Keratinocyte (primary cell): ENCODE measurements at places on chromosomes 13 and 19.

DNA sequence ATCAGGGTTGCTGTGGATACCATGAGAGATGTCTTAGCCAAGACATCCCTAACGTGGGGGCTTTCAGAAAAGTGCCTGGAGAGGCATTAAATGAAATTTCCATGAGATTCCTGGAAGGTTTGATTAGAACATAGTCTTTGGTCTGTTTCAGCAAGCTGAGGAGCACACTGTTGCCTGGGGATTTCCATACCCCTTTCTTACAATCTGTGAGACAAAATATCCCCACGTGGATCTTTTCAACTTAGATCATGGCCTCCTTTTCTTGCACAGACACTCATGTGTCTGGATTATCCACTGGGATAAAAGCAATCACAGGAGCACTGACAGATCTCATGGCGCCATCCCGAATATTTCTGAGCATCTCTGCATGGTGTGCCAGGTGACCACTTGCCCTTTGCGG lies 41.7 kb downstream of the GPR12 start:
- no peaks in the 10 kb centered on the region for H3K4me1 ChIP-seq
- H3K36me3 ChIP-seq: no peaks in the 10 kb centered on the region
- H3K27ac ChIP-seq: no peak overlapping the region
- no peaks in the 10 kb centered on the region for H3K27me3 ChIP-seq
- no peak for DNase-seq

- no peak overlapping the region for H3K4me3 ChIP-seq
- no peaks in the 10 kb centered on the region for H3K27me3 ChIP-seq
- no peak for DNase-seq
- no peak overlapping the region for H3K27ac ChIP-seq
- H3K4me1 ChIP-seq: no peaks in the 10 kb centered on the region
- no peaks in the 10 kb centered on the region for H3K36me3 ChIP-seq
Measured at GRCh38 chr13:107043021-107043956, 475.4 kb upstream of the ARGLU1 start.

DNA sequence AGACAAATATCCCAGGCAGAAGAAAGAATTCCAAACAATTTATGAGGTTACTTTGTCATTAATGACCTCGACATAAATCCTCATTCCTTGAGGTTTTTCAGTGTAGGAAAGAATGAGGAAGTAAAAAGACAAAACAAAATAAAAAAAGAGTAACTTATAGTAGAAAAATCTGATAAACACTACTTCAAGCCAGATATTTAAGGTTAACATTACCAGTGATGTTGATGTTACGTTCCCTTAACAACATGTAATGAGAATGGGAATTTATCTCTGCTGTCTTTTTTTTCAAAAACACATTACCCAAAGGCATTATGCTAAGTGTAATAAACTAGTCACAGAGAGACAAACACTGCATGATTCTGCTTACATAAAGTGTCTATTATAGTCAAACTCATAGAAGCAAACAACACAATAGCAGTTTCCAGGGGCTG lies 935.1 kb downstream of the SLITRK1 start:
- no peaks in the 10 kb centered on the region for H3K4me1 ChIP-seq
- H3K4me3 ChIP-seq: no peak overlapping the region
- no peaks in the 10 kb centered on the region for H3K36me3 ChIP-seq
- H3K27me3 ChIP-seq: no peaks in the 10 kb centered on the region
- no peak for DNase-seq
- H3K27ac ChIP-seq: no peak overlapping the region

GRCh38 chr13:42334329-42334706 lies 62.4 kb downstream of the AKAP11 start:
- H3K4me1 ChIP-seq: no peaks in the 10 kb centered on the region
- peaks cover 2% of the 10 kb centered on the region for H3K27me3 ChIP-seq
- DNase-seq: no peak
- H3K4me3 ChIP-seq: no peak overlapping the region
- H3K27ac ChIP-seq: no peak overlapping the region

DNA sequence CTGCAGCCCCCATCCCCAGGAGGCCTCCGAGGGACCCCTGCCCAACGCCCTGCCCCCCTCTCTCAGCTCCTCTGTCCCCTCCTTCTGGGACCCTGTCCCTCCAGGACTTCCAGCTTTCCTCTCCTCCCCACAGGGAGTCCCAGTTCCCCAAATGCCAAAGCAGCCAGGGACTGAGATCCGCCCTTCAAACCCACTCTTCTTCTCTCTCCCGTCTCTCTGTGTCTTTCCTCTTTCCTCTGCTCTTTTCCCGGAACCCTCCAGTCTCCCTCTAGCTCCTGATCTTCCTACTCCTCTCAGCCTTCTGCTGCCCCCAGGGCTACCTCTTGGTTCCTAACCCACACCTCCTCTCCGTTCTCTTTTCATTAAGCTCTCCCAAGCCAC lies 377 bp downstream of the CA11 start:
- peaks cover 5% of the 10 kb centered on the region for H3K27me3 ChIP-seq
- H3K4me3 ChIP-seq: peak overlapping the region; percentile 51
- no peak overlapping the region for H3K27ac ChIP-seq
- H3K4me1 ChIP-seq: peaks cover 20% of the 10 kb centered on the region
- no peaks in the 10 kb centered on the region for H3K36me3 ChIP-seq

DNA sequence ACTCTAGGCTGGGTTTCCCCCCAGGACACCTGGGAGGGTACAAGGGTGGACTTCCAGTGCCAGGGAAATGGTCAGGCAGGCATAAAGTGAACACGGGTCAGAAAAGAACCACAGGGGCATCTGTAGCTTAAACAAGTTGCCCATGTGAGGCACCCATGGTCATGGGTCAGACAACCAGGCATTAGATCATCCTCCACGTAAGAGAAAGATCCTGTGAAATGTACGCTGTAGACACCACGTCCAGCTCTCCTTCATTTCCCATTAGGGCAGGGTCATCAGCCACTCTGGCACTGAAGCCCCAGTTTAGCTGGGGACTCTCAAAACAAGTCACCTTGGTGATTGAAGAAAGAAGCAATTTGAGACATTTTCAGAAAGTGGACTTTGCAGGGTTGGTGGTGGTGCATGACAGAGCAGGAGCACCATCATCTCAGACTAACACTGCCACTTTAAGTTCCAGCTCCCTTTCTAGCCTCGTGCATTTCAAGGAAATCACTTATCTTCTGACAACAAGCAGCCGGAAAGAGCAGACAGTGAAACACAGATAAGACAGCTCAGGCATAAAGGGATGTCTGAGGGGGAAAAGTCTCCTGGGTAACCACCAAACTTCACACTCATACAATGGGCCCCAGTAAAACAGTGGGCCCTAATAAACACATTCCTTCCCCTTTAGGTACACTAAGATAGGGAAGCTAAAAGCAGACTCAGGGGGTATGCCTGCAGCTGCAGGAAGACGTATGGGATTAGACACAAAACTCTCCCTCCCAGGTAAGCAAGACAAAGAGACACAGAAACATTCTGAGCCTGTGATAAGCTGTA lies 16.1 kb upstream of the SIGLEC6 start:
- no peak for DNase-seq
- H3K4me1 ChIP-seq: no peaks in the 10 kb centered on the region
- no peaks in the 10 kb centered on the region for H3K36me3 ChIP-seq
- H3K27me3 ChIP-seq: no peaks in the 10 kb centered on the region

DNA sequence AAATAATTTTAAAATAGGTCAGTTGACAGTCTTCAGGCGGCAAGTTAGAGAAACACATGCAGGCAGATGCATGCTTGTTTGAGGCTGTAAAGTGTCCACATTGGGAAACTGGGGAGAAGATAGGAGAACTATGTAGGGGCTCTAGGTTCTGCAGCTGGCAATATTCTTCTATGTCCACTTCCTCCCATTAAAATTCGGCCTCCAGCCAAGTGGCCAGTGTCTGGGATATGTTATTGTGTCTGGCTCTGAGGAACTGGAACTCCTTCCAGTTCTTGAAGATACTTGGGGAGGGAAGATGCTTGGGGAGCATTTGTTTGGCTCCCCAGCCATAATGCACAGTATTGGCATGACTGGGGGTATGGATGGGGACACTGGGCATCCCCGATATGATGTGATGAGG lies 20.9 kb upstream of the KLF2 start:
- no peak overlapping the region for H3K4me3 ChIP-seq
- H3K27ac ChIP-seq: no peak overlapping the region
- H3K36me3 ChIP-seq: no peaks in the 10 kb centered on the region
- H3K4me1 ChIP-seq: peaks cover 3% of the 10 kb centered on the region
- no peaks in the 10 kb centered on the region for H3K27me3 ChIP-seq
